Stimulated activated CD8-positive, alpha-beta memory T cell treated with anti-CD3 and anti-CD28 coated beads, Interleukin-12 subunit alpha, Interleukin-12 subunit beta, amount 100 ng/mL, for 4 hours (primary cell): ENCODE measurements at places on chromosomes 11 and 22.

- DNase-seq: no peak
Observed at GRCh38 chr11:116172851-116173250, 599.9 kb downstream of the BUD13 start.

DNA sequence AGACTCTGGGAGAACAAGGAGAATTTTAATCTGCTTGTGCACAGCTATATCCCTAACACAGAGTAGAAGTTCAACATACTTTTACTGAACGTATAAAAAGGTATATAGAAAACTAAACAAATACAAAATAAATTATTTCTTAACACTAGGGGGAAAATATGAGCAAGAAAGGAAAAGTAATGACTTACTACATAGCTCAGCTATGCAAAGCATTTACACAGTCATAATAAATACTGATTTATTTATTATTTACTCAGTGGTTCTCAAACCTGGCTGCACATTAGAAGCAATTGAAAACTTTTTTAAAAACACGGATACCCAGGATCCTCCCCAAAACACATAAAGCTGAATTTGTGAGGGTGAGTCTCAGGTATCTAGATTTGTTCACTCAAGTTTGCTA lies 182.5 kb downstream of the TTC28 start:
- no peak for DNase-seq

DNA sequence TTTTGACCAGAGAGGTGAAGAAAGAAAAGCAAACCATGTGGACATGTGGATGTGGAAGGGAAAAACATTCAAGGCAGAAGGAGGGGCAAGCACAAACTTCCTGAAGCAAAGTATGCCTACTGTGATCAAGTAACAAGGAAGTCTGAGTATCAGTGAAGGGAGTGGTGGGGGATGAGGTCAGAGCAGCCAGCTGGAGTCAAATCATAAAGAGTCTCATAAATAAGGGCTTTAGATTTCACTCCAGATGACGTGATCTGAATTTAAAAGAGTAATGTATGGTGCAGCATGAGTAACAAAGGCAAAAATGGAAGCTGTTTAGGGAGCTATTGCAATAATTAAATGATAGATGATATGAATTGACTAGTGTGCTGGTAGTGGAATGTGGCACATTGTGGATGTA lies 665.4 kb upstream of the CCDC90B start:
- no peak for DNase-seq

- no peak for DNase-seq
Observed at GRCh38 chr11:11025087-11025486, 167.2 kb upstream of the ZBED5 start.

DNA sequence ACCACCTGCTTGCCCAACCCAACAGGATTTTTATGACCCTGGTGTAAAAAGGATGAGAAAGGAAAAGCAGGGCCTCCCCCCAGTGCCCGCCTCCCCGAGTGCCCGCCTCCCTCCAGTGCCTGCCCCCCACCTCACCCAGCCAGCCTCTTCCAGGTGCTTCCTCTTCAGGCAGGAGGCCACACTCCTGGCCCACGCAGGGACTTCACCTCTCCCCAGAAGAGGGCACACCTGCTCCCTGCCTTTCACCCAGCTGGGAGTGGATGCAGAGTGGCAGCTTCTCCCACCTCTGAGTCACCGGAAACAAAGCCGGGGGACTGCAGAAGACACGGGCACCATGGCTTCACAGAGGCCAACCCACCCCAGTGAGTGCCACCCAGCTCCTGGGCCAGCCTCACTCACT lies 16.1 kb downstream of the CPT1A start:
- no peak for DNase-seq

DNA sequence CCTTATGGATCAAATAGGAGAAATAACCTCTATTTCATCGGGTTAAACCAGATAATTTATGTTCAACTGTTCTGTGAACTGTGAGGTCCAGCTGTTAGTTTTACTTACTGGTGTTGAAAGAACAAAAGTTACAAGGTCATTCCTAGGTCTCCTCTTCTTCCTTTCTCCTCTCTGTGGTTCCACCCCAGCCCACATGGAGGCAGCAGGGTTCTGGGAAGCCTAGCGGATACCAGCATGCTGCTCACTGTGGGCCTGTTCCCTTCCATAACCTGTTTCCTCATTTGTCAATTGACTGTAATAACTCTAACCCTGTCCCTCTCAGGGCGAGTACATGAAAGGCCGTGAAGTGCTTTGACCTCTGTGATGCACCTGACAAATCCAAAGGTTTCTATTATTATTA lies 27.8 kb downstream of the RELT start:
- no peak for DNase-seq
